Activated CD8-positive, alpha-beta memory T cell treated with anti-CD3 and anti-CD28 coated beads for 4 hours (primary cell): ENCODE measurements at places on chromosomes 1 and 21.
A peak's percentile ranks its signal among the peaks of the same experiment; 100 is the strongest.

GRCh38 chr21:15059397-15059796 is 5.4 kb downstream of the NRIP1 start:
- DNase-seq, result no peak

DNA sequence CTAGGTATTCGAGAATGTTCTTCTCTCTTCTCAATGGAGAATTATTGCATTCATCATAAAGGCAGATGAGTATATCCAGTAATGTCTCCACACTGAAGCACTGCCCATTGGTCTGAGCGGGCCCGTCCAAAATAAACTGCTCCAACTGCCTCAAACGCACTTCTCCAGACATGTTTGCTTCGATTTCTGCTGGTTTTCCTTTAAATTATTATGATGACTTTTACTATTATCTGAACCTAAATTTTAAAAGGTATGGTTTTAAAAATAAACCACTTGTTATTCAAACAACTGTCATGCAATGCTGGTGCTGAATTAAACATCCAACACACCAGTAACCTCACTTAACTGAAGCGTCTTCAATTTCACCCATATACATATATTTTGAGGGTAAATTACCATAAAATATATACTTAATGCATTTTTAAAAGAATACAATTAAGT is 1.3 kb downstream of the CDC42BPA start:
- no peak for DNase-seq

DNA sequence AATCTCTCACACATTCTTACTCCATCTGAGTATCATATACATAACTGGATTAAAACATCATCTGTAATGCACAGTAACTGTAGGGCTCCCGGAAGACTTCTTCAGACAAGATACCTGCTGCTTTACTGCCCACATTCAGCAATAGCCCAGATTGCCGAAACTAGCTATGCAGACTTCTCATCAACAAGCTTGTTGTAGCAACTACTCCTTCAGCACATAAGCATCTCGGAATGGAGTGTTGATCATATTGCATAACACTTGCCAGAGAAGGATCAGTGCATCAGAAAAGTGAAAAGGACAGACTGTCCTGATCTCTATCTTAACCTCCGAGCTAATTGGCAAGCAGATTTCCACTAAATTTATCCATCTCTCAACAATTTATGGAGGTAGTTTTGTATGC is 354.6 kb upstream of the C1orf87 start:
- no peak for DNase-seq

DNA sequence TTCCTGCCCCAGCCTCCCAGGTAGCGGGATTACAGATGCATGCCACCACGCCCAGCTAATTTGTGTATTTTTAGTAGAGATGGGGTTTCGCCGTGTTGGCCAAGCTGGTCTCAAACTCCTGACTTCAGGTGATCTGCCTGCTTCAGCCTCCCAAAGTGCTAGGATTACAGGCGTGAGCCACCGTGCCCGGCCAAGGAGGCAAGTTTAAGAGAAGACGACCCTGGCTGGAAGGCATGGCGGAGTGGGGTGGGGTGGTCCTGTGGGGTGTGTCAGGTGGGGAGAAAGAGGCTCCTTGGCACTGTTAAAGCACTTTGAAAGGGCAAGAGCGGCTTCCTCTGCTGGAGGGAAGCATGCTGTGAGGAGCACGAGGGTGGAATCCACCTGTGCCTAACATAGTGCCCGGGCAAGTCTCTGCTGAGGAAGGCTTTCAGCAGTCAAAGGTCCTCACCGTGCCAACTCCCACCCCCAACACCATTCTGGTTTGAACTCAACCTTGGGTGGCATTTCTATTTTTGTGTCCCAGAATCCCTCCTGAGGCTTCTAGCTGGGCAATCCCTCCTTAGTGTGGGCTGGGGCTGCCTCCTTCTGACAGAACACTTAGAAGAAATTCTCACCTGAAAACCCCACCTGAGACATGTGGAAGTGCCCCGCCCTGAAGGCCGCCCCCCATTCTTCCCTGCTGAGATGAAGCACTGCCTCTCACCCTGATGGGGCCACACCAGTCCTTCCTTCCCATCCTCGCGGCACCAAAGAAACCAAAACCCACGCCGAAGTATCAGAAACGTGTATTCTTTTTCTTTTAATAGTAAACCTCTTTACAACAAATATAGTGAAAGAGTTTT is 37.4 kb downstream of the MEF2D start:
- no peak for DNase-seq

DNA sequence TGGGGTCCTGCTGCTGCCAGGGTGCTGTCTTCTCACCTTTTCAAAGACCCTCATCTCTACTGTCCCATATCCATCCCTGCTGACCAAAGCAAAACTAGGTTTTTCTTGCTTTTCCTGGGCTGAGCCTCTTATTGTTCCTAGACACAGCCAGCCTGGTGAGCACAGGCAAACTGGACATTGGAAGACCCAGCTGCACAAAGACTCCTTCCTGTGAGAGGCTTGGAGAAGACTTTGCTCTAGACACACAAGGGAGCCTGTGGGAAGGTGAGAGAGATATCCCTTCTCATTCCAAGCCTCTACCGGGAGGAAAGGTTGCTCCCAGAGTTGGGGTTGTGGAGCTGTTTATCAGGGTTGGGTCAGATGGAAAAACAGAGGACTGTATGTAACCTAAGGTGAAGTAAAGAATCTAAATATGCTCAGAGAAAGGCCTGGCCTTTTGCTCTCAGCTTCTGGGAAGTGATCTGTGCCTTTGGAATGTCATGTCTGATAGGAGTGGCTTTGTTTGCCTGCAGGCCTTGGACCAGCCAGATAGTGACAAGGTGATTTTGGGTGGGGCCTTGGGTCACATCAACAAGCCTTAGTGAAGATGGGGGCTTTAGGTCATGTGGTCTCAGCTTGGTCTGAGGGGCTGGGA is 87.6 kb upstream of the RUNX1 start:
- DNase-seq, result no peak

DNA sequence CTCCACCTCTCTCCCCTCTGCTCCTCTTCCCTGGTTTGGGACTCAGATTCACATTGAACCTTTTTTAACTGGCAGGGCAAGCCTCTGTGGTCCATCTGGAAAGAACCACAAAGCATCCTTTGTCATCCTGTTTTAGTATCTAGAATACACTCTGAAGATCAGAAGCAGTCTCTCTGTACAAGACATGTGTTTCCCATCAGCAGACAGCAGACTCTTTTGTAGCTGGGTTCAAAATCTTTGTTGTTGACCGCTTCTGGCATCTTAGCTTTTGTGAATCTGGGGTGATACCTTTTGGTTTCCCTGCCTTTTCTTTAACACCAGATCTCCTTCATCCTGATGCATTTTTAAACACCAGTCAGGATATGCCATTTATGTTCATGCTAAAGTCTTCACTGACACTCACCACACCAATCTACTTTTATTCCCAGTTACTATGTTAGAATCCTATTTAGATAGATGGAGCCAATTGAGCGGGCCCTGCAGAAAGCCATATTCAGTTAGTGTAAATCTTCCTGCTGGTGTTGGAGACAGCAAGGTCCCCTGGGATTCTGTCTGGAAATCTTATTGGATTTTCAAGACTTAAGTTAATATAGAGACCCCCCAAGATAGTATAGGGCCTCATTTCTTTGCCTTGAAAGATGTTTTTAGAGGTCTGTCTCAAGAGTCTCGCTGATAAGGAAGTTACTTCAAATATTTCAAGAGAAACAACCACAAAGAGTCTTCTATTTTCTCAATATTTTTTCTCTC is 51.1 kb downstream of the ST6GALNAC3 start:
- no peak for DNase-seq

DNA sequence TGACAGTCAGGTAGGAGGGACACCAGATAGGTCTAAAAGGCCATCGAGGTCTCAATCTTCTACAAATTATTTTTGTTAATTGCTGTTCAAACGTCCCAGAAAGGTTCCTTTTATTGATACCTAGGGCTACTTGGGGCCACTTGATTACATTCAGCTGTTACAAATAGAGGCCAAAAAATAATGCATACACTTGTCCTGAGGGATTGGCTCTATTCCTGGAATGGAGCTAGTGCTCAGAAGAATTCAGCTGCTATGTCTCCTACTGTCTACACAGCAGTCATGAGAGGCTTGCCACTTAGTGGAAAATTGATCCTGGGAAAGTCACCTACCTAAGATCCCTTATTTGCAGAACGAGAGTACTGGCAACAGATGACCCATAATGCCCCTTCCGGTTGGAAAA is 498.3 kb downstream of the ADGRL2 start:
- no peak for DNase-seq

DNA sequence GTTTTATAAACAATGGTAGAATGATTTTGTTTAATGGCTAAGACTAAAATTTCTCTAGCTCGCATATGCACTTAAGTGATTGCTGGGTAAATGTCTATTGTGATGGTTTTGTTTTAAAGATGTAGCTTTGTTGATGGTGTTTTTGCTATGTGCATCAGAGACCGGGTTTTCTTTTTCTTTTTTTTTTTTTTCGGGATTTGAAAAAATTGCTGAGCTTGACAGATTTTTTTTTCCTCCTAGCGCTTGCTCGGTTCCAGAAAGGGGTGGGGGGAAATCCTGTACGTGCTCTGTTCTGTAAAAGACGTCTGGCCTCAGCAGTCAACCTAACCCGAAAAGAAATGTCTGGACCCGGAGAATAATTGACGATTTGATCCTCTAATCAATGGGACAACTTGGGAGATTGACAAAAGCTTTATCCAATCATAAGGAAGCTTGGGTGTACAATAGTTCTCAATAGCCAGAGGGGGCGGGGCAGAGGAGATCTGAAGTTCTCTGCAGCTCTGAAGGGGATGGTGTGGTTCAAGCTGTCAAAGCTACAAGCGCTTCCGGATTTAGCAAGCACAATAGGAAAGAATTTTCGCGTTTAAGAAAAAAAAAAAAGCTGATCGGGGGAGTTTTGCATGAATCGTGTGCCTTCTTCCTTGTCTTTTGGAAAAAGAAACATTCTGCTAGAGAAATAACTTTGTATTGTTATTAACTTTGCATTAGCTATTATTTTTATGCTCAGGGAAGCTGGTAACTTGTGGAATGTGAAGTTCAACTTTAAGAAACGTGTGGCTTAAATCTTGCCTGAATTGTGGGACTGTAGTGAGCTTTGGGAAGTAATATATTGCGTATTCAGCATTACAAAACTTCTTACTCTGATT is 4.5 kb upstream of the NFIA start:
- DNase-seq, result peak; percentile 70

DNA sequence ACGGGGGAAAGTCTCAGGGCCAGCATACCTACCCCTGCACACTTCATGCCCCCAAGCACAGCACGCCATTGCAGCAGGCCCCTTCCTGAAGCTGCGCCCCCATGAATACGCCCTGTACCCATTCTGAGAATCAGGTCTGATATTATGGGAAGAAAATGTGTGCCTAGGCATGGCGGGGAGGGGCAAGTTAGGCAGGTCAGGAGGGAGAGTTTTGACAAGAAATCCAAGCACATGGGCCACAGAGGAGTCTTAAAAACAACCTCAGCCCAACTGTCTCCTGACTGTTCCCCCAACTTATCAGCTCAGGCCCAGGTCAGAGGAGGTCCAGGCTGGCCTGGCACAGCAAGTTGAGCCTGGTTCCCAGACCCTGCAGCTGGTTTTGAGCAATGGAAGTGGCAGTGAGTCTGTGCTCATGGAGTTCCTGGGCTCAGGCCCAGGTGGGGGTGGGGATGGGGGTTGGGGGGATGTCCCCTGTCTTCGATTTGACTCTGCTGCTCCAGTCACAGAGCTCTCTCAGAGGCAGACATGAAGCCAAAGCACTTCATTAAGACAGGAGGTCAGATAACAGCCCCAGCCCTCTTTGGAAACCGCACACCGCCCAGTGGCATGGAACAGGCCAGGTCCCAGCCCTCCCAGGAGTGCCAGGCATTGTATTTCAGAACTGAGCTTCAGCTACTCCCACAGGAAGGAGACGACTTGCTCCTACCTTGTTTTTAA is 20.6 kb upstream of the BCAR3 start:
- no peak for DNase-seq

DNA sequence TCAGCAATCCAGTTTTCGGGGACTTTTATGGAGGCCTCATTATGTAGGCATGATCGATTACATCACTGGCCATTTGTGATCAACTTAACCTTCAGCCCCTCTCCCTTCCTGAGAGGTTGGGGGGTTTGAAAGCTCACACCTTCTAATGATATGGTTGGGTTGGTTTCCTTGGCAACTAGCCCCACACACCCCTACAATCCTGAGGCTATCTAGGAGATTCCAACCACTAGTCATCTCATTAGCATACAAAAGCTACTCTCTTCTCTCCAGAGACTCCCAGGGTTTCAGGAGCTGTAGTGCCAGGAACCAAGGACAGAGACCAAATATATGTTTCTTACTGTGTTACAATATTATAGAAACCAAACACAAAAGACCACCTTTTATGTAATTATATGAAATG is 35.2 kb upstream of the ZNF326 start:
- DNase-seq, result no peak

DNA sequence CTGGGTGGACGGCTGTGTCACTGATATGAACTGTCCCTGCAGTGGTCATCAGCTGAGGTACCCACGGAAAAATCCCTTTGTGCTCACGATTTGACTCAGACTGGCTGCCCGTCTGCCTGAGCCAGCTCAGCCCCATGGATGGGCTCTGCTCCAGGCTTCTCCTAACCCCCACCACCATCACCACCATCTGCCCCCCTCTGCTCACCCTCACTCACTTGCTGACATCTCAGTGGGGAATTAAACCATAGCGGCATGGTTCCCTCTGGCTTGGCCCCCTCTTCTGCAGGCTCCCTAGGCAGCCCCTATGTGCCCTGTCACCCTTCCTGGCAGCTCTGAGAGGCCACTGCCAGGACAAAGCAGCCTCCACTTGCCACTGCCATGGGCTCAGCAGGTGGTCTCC is 17.3 kb downstream of the SLC6A9 start:
- no peak for DNase-seq

- DNase-seq, result no peak
These were observed 1.4 kb downstream of the TOMM20 start for GRCh38 chr1:235127203-235127602.

DNA sequence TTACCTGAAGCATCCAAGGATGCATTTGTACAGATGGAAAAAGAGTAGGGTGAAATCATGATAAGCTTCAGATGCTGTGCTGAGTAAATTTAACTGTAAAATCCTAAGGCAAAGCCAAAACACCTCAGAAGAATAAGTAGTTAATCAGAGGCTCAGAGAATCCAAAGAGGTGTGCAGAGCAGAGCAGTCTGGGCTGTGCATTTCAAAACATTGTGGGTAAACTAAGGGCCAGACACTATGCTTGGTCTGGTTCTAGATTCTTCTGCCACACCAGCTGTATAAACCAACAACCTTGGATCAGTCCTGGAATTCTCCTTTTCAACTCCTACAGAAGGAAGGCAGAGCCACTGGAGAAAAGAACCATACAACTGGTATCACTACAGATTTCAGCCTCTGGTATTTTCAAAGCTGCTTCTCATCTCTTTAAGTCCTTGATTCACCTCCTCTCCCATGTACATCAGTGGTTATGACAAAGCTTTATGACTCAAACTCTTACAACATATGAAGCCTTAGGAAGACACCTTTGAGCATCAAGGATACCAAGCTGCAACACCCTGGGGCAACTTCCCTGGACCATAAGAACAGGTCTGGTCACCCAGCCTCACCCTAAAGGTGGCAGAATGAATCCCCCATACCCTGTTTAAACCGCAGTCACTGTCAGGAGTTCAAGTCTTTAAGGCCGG is 11.6 kb upstream of the HIPK1 start:
- no peak for DNase-seq

DNA sequence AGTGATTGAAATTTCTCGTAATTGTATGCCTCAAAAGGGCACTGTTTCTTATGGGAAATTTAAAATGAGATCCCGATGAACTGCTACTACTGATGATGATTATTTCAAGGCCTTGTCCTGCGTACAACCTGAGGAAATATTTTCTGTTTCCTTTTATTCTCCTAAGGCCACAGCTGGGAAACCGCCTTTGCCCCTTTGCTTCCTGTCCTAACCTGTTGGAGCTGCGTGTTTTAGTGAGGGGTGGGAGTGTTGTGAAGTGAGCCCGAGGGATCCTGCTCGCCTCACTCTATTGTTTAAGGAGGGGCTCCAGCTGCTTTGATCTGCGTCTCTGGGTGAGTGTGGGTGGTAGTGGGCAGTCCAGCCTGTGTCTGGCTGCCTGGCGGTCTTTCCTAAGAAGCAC is 14.4 kb downstream of the LAMC2 start:
- no peak for DNase-seq
